ENCODE measurements at places on chromosomes 2 and 18. TPM values are rescaled to one million over a fixed set of nuclear protein-coding genes. Genes with fewer than 3 reads are reported as not detected.

Gene FTCDNL1
- total RNA-seq = 2.2 TPM

Gene ORMDL1
- 161 TPM for total RNA-seq

DNA sequence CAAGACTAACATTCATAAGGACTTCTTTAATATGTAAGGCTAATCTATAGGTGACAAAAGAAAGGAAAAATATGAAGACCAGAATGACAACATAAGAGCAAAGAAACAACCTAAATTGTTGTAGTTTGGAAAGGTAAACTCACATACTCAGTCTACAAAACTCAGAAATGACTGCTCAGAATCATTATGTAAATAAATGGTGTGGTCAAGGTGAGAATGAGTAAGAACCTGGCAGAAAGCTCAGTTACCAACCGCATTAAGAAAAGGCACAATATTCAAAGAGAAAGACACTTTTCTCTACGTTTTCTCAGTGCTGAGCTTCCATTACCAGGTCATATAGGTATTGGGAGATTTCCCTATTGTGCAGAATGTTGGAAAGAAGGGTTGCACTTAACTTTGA lies 15.8 kb downstream of the ATF2 start:
- peaks cover 20% of the 10 kb centered on the region for H3K36me3 ChIP-seq
- H3K27me3 ChIP-seq = no peaks in the 10 kb centered on the region
- H3K27ac ChIP-seq = no peak overlapping the region
- H3K4me3 ChIP-seq = no peak overlapping the region
- no peak for DNase-seq

Gene TNFAIP6
- not detected for total RNA-seq

Gene KRCC1
- 24.0 TPM for total RNA-seq

GRCh38 chr2:177464549-177464948 lies 72.0 kb downstream of the AGPS start:
- H3K27me3 ChIP-seq = no peaks in the 10 kb centered on the region
- H3K27ac ChIP-seq = no peak overlapping the region
- H3K4me1 ChIP-seq = no peaks in the 10 kb centered on the region
- no peak overlapping the region for H3K4me3 ChIP-seq

DNA sequence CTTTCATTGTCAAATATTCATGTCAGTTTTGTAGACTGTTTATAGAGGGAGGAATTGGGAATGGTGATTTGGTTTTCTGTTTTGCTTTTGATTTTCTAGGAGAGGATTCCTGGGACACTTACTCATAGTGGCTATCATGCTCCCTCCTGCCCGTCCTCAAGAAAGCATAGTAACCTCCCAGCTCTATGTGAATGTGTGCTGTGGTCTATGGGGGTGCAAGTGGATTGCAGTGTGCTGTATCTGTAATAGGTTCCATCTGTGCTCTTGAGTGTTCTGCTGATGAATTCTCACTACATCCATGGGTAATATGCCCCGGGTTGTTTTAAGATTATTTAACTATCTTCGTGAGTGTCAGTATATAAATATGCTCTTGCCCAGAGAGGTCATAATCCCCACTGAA lies 811.3 kb downstream of the CNTNAP5 start:
- no peak overlapping the region for H3K4me3 ChIP-seq
- DNase-seq = no peak
- no peak overlapping the region for H3K27ac ChIP-seq
- H3K4me1 ChIP-seq = no peaks in the 10 kb centered on the region
- no peaks in the 10 kb centered on the region for H3K36me3 ChIP-seq

GRCh38 chr2:197161774-197162173 lies 148.8 kb downstream of the ANKRD44 start:
- no peaks in the 10 kb centered on the region for H3K27me3 ChIP-seq
- no peak overlapping the region for H3K4me3 ChIP-seq
- peaks cover 5% of the 10 kb centered on the region for H3K36me3 ChIP-seq
- H3K4me1 ChIP-seq = peaks cover 36% of the 10 kb centered on the region

GRCh38 chr2:114661971-114662939 lies 219.8 kb downstream of the DPP10 start:
- H3K36me3 ChIP-seq = no peaks in the 10 kb centered on the region
- H3K4me1 ChIP-seq = peaks cover 30% of the 10 kb centered on the region
- DNase-seq = no peak
- peak overlapping the region; percentile 18 for H3K4me3 ChIP-seq
- no peak overlapping the region for H3K27ac ChIP-seq

Gene NETO1
- total RNA-seq = not detected

Gene GNLY
- 44.7 TPM for total RNA-seq

GRCh38 chr2:71618327-71619113 lies 165.2 kb downstream of the DYSF start:
- H3K27ac ChIP-seq = no peak overlapping the region
- DNase-seq = no peak
- peaks cover 24% of the 10 kb centered on the region for H3K27me3 ChIP-seq
- H3K4me3 ChIP-seq = no peak overlapping the region

GRCh38 chr18:2316751-2317696 lies 254.3 kb downstream of the METTL4 start:
- no peak overlapping the region for H3K4me3 ChIP-seq
- no peaks in the 10 kb centered on the region for H3K36me3 ChIP-seq
- H3K27me3 ChIP-seq = peaks cover 3% of the 10 kb centered on the region
- no peaks in the 10 kb centered on the region for H3K4me1 ChIP-seq
- no peak overlapping the region for H3K27ac ChIP-seq
- DNase-seq = no peak

Gene MYOM1
- 1.9 TPM for total RNA-seq

Gene DGKD
- 236 TPM for total RNA-seq

DNA sequence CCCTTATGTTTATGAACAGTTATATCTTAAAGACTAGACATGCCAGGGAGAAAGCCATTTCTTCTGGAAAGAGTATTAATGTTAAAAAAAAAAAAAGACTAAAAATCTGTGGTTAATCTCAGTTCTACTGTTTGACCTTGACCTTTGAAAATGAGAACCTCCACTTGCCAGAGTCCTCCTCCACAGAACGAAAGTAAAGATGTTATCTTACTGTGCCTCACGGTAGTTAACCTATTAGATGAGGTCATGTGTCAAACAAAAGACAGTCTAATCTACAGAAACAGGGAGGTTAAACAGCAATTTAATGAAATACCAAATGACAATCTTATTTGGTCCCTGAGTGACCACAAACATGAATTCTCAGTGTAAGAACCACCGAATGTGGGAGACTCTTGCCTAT lies 51.2 kb downstream of the SLC14A2 start:
- H3K4me3 ChIP-seq = no peak overlapping the region
- H3K27ac ChIP-seq = peak overlapping the region; percentile 75
- peaks cover 52% of the 10 kb centered on the region for H3K4me1 ChIP-seq
- H3K27me3 ChIP-seq = no peaks in the 10 kb centered on the region
- no peaks in the 10 kb centered on the region for H3K36me3 ChIP-seq
- DNase-seq = no peak

Data from T-cell (primary cell).